ENCODE measurements at places on chromosomes 6 and 20. TPM values are rescaled to one million over a fixed set of nuclear protein-coding genes. Genes with fewer than 3 reads are reported as not detected.

DNA sequence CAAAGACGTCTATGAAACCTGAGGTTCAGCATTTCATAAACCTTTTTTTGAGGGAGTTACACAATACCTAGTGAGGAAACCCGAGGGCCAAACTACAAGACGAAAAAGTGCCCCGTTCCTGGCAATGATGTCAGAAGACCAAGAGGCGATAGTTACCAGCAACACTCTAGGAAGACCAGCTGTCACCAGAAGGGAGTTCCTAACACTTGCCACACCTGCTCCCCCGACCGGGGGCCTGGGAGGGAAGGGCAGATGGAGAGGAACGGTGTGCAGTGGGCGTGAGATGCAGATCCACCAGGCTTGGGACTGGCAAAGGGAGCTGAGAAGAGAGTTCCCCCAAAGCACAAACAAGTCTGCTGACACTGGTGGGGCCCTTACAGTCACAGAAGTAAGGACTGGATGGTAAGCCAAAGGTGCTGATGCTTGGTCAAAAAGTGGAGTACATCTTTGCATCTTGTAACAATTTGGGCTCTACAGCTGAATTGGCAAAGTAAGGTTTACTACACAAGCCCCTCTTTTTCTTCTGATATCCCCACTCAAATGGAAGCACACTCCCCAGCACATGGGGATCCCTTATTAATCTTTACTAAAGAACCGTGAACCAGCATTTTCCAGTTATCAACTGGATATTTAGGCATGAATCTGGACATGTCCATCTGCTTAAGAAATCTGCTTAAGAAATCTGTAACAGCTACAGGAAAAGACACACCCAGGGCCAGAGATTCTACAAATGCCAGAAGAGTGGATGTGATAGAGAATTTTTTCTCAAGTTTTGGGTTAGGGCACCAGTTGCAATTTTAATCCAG lies 38.5 kb downstream of the PANK2 start:
- DNase-seq = no peak

The CBLN4 gene
- not detected for total RNA-seq

GRCh38 chr20:5393218-5393870 lies 76.6 kb upstream of the PROKR2 start:
- DNase-seq = no peak

GRCh38 chr6:12605888-12606345 lies 110.7 kb upstream of the PHACTR1 start:
- DNase-seq = peak; percentile 79

The CENPW gene
- 54.5 TPM for total RNA-seq

DNA sequence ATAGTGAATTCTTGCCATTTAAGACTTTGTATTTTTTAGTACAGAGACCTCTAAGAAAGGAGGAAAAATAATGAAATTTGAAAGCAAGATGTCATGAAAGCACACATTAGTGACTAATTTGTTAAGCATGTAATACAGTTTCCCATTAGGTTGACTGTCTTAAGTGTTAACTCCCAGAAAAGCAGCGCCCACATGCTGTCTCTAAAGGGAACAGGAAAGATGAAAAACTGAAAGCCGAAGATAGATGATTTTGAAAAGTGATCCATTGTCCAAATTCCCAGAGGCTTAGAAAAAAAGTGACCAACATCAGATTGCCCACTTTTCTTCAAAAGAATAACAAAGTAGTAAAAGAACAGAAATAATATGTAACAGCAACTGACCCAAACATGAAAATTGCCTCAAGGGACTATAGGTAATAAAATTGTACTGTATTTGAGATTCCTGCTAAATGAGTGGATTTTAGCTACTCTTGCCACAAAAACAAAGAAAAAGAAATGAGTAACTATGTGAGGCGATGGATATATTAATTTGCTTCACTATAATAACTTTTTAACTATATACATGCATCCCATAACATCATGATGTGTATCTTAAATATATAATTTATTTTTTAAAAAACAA lies 83.2 kb upstream of the OGFRL1 start:
- DNase-seq = no peak

DNA sequence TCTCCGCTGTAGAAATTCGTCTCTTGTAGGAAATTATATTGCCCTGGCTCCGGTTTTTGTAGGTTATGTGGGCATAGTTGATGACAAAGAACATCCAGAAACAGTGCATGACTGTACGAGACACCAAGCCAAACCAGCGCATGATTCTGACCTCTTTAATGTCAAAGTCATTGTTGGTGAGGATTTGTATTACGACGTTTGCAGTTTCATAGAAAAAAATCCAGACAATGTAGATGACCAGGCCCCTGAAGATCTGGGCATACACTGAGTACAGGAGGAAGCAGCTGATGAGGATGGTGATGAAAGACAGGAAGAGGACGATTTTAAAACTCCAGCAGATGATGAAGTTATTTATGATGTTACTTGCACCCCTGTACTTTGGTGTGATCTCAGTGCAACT lies 39.1 kb upstream of the TBC1D22B start:
- no peak for DNase-seq

The CEP43 gene
- 19.7 TPM for total RNA-seq

The ENPP3 gene
- not detected for total RNA-seq

The SPTLC3 gene
- total RNA-seq = 8.5 TPM

DNA sequence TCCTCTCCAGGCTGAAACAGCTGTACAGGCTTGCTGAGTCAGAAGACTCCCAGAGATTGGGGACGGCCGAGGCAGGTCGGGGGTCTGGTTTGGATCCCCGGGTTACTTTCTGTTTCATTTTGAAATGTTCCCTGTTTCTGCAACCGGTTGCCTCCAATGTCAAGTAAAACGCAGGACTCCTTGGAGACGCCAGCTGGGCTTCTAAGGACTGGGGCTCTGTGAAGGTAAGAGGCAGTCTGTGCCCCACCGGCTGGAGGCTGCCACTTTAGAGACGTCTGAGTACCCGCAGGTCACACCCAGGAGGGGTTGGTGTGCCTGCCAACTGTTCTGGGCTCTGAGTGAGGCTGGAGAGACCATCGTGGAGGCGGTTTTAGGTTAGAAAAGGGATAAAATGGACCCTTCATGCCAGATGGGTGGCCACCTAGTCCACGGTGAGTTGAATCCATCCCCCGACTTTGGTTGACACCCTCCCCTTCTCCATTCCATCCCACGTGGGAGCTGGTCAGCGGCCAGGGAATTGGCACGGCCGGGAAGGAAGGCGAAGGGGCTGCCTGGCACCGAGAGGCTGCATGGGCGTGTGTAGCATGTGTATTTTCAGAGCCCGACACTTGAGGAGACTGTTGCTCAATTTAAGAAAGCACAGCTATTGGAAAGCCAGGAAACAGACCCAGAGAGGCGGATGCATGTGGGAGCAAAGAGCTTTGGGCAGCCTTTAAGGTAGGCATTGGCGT lies 240.9 kb downstream of the PHACTR1 start:
- peak; percentile 1 for DNase-seq

The PRDM13 gene
- not detected for total RNA-seq

The RTEL1 gene
- 36.0 TPM for total RNA-seq

- no peak for DNase-seq
Observed at GRCh38 chr6:76843054-76843822, 620.1 kb downstream of the HTR1B start.

The HLA-DQB2 gene
- total RNA-seq = not detected

The BFSP1 gene
- total RNA-seq = 13.8 TPM

The NRSN2 gene
- 16.5 TPM for total RNA-seq

GRCh38 chr6:168943231-168943905 lies 310.3 kb downstream of the THBS2 start:
- no peak for DNase-seq

The RAD21L1 gene
- 0.60 TPM for total RNA-seq

The CCN5 gene
- total RNA-seq = 0.20 TPM

DNA sequence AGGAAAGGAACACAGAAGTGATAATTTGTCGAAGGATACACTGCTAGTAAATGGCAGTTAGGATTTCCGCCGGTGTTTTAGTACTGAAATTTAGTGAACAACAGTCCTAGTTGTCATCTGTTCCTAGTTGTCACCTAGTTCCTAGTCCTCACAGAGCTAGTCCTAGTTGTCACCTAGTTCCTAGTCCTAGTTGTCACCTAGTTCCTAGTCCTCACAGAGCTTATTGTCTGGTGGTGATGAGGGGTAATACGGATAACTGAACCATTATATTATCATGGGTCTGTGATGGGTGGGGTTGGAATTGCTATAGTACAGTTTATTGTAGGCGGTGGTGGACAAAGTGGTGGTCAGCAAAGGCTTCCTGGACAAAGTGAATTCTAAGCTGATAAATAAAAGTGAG lies 1.8 kb downstream of the SNRNP48 start:
- DNase-seq = no peak

GRCh38 chr6:90175627-90176538 lies 120.8 kb downstream of the BACH2 start:
- no peak for DNase-seq

- no peak for DNase-seq
Observed at GRCh38 chr20:49267327-49267726, 10.5 kb downstream of the ZNFX1 start.
